ENCODE measurements at places on chromosomes 13 and 19.

- DNase-seq, result no peak
These were observed 645 bp downstream of the UBL3 start for GRCh38 chr13:29849731-29850212.

DNA sequence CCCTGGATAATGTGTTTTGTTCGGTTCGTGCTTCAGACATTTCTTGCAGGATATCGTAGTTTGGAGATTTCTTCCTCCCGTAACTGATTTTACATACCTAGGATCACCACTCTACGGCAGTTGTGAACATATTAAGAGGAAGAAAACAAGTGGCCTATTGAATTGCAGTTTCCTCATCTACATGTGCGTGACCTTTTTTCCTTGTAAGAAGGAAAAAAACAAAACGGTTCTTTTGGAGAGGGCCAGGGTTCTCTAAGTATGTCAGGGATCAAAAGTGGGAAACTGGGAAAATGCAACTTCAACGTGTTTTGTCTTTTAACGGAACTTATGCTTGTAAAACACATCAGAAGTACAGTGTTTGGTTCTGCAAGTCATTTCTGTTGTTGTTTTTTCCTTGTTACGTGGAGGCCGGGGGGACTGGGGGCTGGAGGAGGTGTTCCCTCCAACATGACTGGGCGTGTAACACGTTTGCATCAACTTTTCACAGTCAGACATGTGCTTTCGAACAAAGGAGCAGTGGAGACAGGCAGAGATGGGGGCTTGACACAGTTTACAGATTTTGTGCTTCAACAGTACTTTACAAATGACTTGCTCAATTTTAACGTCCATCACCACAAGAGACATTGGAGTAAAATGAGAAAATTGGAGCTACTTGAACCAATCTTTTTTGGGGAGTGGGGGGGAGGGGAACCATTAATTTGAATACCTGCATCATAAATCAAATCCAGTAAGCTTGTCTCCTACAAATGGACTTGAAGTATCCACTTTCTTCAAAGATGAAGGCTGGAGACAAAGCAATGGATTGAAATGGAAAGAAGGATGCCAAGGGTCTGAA lies 3.8 kb downstream of the ZC3H4 start:
- no peak for DNase-seq

DNA sequence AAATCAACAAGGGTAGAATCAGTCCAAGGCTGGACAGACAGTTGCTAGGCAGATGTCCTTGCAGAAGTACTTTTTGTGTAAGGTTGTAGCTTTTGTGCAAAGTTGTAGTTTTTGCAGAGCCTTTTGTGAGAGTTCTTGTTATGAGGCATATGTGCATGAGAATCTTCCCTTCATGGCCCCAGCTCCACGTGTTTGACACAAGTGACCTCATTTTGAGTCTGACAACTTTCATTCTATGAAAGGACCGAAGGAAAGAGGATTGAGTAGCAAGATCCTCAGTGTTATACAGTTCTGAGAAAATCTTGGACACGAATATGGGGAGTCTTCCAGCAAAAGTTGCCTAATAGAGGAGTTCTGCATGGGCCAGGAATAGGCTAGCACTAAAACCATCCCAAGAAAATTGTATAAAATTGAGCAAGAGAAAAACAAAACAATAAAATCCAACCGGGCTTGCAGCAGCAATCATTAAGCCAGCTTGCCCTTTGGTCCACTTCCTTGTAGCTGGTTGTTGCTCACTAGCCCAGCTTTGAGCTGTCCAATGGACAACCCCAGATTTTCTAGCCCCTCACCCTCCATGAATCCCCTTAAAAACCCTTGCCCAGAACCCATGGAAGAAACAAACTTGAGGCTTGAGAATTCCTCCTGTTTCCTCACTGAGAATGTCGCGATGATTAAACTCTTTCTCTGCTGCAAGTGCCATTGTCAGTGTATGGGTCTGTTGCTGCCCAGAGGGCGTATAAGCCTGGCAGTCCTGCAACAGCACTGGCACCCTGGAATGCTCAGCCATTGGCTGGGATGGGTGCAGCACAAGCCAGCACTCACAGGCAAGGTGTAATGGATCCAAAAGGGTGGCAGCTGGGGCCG lies 6.5 kb downstream of the EPSTI1 start:
- no peak for DNase-seq

- no peak for DNase-seq
These were observed 105.3 kb downstream of the SLC10A2 start for GRCh38 chr13:102960959-102961358.

- DNase-seq, result no peak
These were observed 4.1 kb downstream of the CCDC70 start for GRCh38 chr13:51865838-51866237.

DNA sequence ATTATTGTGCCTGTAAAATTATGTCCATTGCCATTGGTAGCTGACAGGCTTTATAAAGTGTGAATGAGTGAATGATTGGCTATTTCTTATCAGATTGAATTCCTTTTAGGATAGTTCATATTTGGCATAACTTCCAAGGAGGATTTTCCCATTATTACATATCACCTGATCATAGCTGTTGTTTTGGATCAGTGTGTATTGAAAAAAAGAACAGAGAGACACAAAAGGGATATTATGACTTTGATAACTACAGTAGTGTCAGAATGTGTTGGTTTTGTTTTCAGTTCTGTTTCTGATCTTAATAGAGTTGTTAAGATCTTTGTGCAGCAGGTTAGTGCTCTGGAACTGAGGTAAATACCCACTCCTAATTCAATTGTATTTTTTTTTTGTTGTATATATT lies 103.8 kb downstream of the LRCH1 start:
- DNase-seq, result no peak

DNA sequence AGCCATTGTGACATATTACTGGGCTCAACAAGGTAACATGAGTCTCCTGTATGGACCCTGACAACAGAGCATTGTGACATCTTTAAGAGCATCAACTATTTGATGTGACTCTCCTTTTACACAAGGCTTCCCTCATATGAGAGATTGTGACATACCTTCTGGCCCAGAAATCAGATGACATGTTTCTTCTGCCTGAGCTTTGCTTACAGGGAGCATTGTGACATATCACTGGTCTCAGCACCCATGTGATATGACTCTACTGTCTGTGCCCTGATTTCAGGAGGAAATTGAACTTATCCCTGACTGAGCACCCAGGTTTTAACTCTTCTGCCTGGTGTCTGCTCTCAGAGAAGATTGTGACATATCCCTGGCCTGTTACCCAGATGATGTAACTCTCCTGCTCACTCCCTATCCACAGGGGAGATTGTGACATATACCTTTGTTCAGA lies 15.9 kb upstream of the ZNF681 start:
- no peak for DNase-seq

GRCh38 chr19:19524053-19524452 lies 4.7 kb upstream of the YJEFN3 start:
- DNase-seq, result no peak

DNA sequence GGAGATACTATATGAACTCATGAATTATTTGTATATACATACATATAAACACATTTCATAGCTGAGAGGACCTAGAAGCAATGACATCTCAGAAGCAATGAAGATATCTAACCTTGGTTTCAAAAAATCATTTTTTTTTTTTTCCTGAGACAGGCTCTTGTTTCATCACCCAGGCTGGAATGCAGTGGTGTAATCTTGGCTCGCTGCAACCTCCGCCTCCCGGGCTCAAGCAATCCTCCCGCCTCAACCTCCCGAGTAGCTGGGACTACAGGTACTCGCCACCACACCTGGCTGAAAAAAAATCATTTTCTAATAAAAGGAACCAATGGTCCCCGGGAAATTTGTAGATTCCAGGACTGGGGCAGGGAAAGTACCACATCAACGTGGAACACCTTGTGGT lies 4.0 kb downstream of the ZNF565 start:
- DNase-seq, result no peak

DNA sequence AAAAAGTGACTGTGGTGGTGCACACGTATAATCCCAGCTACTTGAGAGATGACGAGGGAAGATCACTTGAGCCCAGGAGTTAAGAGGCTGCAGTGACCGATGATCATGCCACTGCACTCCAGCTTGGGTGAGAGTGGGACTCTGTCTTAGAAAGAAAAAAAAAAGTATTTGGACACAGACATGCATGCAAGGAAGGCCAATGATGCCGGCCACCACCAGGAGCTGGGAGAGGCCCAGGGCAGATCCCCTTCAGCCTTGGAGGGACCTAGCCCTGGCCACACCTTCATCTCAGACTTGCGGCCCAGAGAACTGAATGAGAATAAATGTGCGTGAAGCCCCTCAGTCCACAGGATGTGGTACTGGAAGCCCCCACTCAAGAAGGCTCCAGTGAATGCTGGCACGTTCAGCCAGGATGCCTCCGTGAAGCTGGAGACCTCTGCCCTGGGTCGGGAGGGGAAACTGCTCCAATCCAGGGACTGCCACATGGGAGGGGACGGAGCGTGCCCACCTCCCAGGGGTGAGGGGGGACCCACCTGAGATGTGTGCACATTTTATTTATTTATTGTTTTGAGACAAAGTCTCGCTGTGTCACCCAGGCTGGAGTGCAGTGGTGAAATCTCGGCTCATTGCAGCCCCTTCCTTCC lies 14.6 kb downstream of the TNFAIP8L1 start:
- DNase-seq, result no peak

DNA sequence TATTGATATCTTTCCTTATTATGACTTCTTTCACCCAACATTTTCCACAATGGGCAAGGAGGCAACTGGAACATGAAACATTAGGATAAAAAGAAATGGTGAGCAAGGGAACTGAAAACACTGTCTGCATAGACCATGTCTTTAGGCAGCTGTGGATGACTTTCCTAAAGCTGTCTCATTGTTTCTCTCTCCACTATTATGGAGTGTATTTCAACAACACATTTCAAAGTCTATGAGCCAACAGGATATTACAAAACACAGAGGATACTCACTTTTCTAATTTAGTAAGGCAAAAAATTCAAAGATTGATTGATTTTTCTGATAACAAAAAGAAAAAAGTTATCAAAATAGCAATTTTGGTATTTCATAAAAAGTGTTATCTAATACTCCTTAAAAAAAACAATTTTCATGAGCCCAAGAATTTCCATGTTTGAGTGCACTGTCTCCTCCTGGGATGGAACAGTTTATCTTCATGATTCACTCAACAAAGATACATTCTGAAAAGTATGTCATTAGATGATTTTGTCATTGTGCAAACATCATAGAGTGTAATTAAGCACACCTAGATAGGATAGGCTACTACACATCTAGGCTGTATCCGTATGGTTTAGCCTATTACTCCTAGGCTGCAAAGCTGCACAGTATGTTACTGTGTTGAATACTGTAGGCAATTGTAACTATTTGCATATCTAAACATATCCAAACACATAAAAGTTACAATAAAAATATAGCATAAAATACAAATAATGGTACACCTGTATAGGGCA lies 1568.4 kb downstream of the SLITRK5 start:
- DNase-seq, result no peak

DNA sequence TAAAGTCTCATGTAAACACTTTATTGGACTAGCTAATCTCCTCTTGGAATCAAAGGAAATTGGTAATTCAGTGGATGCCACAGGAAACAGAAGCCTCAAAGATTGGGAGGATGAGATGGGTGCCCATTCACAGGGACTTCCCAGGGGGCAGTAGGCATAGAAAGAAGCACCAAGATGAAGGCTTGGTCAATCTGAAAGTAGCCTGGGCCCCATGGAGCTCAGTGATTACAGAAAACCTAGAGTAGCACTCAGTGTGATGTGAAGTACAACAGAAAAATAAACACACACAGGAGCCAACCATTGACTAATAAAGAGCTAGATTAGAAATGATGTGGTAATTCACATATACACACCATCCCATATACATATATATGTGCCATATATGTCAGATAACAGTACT lies 560.6 kb downstream of the TBC1D4 start:
- no peak for DNase-seq

DNA sequence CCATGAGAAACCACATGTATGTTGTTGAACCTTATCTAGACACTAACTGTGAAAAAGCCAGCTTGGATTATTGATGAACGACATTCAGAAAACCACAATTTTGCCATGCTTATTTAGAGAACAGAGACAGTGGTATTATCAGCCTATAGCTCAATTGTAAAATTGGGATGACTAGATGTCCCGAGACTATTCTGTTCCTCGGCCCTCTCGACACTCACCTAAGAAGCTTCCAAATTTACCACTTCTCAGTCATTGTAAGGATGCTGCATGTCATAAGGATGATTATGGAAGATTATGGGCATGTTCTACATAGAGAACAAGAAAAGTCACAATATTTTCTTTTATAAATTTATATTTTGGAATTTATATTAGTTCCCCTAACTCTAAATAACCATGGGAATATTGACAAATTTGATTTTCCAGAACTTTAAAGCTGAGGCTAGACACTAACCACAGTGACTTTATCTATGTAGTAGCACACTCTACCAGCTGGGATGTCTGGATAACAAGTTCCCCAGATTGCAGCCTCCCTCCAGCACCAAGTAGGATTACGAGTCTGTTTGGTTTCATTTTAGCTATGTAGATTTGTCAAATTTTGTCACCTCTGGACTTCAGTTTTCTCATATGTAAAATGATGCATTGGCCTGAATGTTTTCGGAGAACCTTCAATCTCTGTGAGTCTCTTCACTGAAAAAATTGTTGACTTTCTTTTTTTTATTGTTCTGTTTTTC lies 513.6 kb downstream of the IRS2 start:
- DNase-seq, result no peak

- no peak for DNase-seq
These were observed 78.2 kb upstream of the GPR12 start for GRCh38 chr13:26838821-26839220.

GRCh38 chr19:48617146-48617937 lies 1.6 kb downstream of the RPL18 start:
- DNase-seq, result no peak

DNA sequence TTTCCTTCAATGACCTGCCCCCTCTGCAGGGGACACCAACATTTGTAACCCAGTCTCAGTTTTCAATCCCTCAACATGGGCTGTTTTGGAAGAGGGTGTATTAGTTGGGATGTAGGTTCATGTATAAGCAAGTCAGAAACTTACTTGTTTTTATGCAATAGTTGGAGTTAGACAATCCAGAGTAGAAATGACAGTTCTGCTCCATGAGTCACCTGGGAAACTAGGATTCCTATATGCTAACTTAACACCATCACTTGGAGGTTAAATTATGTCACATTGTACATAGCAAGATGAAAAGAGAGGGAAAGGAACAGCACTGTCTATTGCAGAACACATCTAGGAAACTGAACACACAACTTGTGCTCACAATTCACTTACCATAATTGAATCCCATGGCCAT lies 436.4 kb downstream of the RFC3 start:
- DNase-seq, result no peak

DNA sequence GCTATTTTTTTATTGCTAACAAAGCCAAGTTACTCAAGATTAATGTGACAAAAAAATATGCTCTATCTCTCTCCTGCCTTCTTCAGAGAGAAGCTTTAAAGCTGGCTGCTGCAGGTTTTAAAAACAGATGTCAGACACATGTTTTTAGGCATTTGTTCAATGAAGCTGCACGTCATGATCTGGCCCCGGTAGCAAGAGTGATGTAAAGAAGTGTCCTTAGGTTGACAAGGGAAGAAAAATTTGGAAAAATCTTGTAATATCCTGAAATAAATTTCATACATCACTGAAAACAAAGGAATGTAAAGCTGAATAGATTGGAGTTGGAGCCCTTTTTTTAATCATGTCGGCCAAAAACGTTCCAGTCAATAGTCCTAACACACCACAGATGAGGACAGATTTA lies 531.4 kb upstream of the NBEA start:
- DNase-seq, result no peak

Measured in activated CD8-positive, alpha-beta memory T cell treated with anti-CD3 and anti-CD28 coated beads for 48 hours (primary cell).